ENCODE measurements at places on chromosomes 7 and 10.

DNA sequence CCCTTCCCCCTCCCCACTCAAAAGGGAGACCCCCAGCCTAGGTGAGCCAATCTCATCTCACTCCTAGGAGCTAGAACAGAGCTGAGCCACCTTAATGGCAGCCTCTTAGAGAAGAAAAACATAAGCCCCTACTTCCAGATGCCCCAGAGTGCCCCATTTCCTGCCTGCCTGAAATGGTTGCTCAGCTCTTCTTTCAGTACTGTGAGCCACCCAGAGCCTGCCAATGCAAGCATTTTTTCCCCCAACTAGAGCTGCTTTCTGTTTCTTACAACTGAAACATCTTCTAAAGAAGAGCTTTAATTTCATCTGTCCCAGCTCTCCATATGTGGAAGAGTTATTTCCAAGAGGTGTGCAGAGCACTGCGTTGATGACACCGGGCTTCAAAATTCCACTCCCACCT, 136.7 kb downstream of the PLPP4 start:
- DNase-seq: no peak

GRCh38 chr7:92761391-92762097, 74.8 kb downstream of the CDK6 start:
- DNase-seq: no peak

DNA sequence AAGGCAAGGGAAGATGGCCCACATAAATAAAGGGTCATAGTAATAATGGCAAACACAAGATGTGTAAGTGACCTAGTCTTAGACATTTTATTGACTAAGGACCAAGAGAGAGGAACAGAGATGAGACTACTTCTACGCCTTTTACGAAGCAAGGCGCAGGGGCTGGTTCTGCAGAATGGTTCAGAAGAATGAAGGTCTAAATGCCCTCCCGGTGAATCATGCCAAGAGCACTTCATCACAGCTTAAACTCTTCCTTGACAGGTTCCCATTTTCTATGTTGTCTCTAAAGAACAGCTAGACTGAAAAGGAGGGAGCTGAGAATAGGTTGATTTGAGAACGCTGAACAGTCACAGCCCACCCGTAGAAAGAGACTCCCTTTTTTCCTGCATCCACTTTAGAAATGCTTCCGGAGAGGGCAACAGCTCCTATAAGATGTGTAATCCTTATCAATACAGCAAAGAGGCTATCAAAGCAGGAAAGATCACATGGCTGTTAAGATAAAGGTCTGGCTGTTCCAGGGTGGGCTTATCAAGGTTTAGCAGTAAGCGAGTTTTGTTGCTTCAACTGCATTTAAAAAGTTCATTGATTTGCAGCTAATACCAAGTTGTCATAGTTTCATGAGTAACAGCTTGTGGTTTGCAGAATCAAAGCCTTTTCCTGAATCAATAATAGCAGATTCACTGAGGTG, 93.4 kb upstream of the AUTS2 start:
- no peak for DNase-seq

- no peak for DNase-seq
Observed at GRCh38 chr10:103759100-103759781, 96.1 kb downstream of the SH3PXD2A start.

Measured in stimulated activated CD4-positive, alpha-beta T cell treated with anti-CD3 and anti-CD28 coated beads, Interleukin-4, amount 100 ng/mL, for 1 hour (primary cell).